Stimulated activated CD4-positive, alpha-beta T cell treated with anti-CD3 and anti-CD28 coated beads, TNF-alpha, amount 100 ng/mL, for 48 hours (primary cell): ENCODE measurements at places on chromosomes 3 and 15.

DNA sequence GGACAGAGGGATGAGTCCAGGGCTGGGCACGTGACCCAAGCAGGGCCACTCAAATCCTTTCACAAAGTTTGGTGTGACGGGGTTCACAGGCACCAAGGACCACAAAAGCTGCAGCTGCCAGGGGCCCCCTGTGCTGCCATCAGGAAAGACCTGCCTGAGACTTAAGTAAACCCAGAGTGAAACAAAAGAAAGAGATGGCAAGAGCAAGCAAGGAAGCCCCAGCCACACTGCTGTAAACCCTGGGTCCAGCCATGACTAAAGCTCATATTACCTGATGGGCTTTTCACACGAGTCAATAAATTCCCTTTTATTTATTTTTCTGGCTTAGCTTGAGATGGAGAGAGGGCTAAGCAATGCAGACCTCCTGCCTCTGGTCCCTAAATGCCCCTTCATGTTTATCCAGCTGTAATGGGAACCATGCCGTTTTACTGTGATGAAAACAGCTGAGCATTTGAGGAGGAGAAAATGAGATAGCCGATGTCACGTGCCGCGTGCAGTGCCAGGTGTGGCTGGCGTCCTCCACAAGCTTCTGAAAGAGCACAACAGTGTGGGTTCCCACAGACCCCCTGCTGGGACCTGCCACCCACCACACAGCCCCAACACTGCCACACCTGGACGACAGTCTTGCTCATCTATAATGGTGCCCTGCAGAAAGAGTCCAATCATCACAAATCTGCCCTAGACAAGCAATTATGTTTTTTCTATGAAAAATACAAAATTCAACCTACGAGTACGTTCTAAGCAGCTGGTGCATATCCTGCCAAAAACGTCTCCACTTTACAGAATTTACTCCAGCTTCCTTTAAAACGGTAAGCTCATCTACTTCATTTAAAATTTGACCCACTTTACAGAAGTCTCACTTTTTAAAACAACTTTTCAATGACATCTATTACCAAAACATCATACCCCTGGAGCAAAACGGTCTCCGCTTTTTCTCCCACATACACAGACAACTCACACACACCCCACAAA lies 34.2 kb downstream of the ADAMTS17 start:
- no peak for DNase-seq

DNA sequence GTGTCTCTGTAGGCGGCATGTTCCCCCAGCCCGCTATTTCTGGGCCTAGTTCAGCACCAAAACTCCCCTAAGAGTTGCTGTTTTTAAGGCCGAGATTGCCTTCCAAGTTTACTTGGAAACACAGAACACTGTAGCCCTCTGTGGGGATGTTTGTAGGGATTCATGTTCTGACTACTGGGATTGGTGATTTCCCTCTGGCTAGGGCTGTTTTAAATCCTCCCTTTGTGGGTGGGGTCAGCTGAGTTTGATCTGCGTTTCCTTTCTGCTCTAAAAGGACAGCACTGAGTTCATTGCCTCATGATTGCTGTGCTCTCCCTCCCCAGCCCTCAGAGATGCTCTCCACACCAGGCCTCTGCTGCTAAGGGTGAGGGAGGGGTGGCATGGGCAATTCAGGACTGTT lies 640.6 kb upstream of the DPPA4 start:
- no peak for DNase-seq

DNA sequence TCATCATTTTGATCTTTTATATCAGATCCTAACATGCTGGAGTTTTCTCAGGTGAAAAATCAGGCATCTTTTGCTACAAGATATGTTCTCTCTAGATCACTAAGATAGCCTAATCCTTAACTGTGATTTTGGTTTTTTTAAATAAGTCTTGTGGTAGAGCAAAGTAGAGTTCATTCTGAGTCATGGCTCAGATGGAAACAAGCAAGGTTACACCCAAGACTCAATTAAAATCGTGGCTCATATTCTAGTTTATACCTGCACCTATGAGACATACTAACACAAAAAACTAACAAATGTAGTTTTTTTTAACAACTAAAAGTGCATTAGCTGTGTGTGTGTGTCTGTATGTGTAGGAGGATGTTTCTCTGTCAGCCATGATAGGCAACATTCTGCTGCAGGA lies 428.2 kb downstream of the NLGN1 start:
- DNase-seq: no peak

- no peak for DNase-seq
Observed at GRCh38 chr3:16382845-16383244, 117.8 kb downstream of the OXNAD1 start.

DNA sequence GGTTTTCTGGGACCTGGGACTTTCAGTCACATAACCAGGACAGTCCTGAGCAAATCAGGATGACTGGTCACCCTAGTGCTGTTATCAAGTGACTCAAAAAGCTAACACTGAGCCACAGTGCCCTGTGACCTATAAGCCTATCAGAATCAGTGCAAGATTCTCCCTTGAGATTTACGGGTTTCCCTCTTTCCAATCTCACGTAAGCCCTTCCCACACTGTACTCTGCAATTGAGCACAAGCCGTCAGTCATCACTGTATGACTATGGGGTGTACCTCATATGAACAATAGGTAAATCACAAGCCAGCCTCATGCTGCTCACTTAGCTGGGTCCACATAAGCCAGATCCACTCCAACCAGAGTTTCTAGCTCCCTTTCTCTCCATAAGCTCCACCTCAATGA lies 21.0 kb upstream of the CLDN18 start:
- no peak for DNase-seq

DNA sequence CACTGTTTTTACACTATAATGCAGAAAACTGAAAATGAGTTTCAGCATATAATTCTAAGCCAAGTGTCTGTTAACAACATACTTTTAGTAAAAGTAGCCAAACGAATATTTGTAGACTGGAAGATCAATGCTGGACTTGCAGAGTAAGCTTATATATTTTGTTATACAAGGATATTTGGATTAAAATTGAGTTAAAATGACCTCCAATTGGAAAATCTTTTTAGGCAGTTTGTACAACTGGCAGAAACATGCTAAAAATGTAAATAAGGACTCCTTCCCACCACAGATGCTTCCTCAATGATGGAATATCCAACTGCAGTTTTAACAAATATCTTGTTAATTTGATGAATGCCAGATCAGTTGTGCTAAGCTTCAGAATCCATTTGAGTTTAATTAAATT lies 25.3 kb downstream of the ZBBX start:
- no peak for DNase-seq

- DNase-seq: no peak
Observed at GRCh38 chr15:60655252-60655651, 176.3 kb upstream of the ICE2 start.
